ENCODE measurements at places on chromosomes 1 and 21.

DNA sequence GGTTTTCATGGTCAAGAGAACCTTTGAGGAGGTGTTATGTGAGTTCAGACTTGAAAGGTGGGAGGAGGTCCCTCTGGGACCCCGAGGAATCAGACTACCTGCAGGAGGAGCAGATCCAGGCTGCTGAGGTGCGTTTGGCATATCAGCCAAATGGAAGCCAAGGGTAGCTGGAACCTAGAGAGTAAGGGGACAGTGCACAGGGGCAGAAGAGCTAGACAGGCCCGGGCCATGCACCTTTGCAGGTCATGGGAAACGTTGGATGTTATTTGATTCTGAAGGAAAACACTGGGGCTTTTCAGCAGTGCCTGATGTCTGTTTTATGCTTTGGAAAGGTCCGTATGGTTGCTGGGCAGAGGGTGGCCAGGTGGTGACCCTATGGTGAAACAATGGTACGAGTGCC is 169.2 kb downstream of the PGBD5 start:
- DNase-seq, result no peak

- no peak for DNase-seq
Measured at GRCh38 chr1:2159124-2159523, 35.4 kb downstream of the FAAP20 start.

DNA sequence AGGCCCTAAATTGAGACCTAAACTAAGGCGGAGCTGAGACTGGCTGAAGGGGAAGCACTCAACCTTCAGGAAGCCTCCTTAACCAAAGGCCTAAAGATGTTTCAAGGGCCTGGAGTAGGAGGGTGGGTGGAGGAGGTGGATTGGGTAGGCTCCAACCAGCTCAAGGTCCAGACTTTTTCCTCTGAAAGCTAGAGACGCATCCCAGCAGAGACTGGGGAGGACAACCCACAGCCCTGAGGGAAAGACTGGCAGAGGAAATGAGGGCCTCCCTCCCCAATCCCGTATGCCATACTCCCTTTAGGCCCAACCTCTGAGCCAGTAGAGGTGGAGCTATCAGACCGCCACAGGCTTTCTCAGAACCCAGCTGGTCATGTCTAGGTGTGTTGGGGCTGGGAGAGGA is 1.1 kb downstream of the ECM1 start:
- DNase-seq, result peak; percentile 42

DNA sequence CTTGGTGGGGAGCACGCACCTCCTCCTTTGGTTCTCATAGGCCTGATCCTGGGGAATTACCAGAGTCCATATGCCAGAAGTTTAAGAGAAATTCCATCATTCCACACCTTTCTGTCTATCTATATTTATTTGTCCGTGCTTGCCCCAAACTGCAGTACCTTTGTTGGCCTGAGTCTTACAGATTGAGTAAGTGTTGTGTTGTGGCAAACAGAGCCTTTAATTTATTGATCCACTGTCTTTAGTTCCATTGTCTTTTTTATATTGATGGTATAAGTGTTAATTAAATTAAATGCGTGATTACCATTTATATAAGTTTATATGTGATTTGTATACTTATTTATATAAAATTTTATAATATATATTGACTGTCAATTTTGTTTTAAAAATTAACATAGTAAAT is 4.9 kb downstream of the SH3BGR start:
- no peak for DNase-seq

DNA sequence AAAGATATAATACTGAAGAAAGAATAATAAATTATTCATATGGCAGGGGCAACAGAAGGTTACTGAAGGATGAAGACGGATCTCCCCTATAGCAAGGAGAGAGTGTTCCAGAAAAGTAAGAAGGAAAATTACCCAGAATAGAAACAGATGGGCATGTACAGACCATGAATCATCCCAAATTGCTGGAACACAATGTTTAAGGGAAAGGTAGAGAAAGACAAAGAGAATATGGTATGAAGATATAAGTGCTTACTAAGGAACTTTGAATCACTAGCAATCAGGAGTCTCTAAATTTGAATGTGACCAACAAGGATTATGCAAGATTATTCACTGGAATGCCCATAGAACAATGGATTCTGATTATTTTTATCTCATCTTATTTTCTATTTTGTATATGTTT is 375.4 kb downstream of the COL11A1 start:
- peak; percentile 0 for DNase-seq

DNA sequence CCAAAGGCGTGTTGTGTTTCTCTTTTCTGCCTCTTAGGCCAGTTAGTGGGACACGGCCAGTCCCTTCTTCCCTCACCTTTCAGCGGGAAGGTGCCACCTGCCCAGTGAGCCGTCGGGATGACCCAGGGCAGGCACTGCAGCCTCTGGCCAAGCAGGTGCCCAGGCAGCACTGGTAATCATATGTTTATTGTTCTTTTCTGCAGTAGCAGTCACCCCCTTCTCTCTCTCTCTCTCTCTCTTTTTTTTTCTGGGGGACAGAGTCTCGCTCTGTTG is 38.2 kb downstream of the CRYAA start:
- no peak for DNase-seq

GRCh38 chr1:110113551-110113950 is 1.3 kb downstream of the UBL4B start:
- DNase-seq, result no peak

- DNase-seq, result peak; percentile 13
Measured at GRCh38 chr1:205598841-205599668, 32.8 kb downstream of the ELK4 start.

DNA sequence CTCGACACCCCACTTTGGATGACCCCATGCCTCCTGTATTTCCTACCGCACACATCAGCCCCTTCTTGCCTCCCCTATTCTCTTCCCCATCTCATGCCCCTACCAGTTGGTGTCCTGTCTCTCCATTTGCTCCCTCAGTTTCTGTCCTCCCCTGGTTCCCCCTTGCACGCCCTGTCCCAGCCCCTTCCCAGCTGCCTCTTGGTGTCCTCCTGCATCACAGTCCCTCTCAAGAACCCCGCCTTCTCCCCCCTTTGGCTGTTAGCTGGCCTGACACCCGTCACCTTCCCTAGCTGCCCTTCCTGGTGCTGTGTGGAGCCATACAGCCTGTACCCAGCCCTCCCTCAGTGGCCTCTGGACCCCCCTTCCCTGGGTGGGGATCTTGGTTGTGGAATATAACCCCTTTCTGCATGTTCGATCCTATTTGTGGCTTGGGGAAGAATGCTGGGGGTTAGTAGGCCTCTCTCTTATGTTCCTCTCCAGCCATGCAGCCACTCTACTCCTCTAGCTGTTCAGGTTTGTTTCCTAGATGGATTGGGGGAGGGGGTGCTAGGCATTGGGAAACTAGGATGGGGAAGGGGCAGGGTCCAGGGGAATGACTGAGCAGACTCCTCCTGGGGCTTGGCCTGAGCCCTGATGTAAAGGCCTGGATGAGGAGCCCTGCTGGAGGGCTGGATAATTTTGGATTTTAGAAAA is 41.4 kb upstream of the NFASC start:
- no peak for DNase-seq

DNA sequence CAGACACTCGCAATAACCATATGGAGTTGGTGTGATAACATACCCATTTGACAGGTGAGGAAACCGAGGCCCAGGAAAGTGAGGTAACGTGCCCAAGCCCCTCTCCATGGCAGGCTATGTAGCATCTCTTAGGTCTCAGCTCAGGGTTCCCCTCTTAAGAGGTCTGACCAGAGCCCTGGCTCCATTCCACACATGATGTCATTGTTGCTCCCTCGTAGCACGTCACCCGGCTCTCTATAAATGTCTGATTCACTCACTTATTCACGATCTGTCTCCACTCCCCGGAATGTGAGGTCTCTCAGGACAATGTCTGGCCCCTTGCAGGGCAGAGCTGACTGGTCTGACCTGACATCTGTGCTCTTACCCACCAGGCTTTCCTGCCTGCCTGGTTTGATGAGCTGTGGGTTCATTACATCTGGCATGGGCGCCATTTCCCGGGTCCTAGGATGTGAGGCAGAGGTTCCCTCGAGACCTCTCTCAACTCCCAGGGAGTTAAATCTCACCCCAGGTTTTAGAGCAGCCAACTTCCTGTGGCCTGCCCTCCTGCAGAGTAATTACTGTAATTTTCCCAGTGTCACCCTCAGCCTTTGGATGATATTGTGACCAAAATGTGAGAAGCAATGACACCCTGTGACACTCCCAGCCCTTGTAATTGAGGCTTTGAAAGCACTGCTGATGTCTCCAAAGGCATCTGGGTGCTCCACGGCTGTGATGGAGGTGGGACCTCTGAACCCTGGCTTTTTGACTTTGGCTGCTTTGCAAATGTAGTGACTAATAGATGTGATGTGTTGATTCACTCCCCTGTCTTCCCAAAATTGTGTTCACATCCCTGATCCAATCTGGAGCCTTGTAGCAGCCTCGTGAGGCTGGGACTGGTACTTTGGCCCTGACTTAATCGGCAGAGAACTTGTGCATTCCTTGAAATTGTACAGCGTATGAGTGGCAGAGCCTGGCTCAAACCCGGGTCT is 10.6 kb downstream of the ACTL8 start:
- DNase-seq, result peak; percentile 89

Measured in AG10803 (cell line).